ENCODE measurements at places on chromosomes 12 and 14.

DNA sequence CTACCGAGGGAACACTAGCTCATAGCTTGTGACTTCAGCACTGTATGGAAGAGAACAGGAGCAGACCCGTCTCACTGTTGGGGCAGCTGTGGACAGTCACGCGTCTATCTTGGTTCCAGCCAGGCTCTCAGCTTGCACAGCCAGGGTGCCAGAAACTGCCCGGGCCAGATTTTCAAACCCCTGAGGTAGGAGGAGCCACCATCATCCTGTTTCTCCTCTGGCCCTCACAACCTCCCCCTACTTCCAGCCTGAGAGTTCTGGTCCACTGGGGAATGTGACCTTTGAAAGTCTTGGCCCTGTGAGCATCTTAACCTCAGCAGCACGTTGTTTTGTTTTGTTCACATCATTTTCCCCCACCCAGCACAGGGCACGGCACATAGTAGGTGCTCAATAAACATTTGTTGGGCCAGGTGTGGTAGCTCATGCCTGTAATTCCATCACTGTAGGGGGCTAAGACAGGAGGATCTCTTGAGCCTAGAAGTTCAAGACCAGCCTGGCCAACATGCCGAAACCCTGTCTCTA lies 50.4 kb downstream of the PSMA6 start:
- no peak for DNase-seq

DNA sequence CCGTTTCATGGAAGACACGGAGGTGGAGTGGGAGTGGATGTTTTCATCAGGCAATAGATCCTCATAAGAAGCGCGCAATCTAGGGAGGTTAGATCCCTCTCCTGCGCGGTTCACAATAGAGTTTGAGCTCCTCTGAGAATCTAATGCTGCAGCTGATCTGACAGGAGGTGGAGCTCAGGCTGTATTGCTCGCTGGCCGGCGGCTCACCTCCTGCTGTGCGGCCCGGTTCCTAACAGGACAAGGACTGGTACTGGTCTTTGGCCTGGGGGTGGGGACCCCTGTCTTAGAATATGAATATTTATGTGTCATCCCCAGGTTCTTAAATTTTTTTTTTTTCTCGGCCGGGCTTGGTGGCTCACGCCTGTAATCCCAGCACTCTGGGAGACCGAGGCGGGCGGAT lies 36.7 kb downstream of the PRICKLE1 start:
- no peak for DNase-seq

- DNase-seq = no peak
Measured at GRCh38 chr14:41642367-41642766, 35.7 kb downstream of the LRFN5 start.

GRCh38 chr12:105214670-105215375 lies 21.2 kb downstream of the APPL2 start:
- DNase-seq = no peak

DNA sequence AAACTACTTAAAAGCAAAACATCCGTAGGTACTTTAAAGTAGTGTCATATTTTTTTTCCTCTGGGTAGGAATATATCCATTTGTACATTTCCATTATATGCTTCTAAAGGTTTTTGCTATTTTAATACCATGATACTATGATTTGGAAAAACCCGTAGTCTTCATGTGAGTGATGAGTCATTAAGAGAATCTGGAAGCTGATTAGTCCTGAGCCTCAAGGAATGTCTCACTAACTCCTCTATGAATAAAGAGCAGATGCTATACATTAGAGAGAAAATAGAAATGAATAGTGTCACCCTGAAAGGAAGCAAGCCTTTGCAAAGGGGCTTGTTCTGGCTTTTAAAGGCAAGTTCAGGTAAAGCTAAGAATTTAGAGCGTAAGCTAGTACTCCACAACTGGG lies 432.1 kb downstream of the CCDC91 start:
- no peak for DNase-seq

DNA sequence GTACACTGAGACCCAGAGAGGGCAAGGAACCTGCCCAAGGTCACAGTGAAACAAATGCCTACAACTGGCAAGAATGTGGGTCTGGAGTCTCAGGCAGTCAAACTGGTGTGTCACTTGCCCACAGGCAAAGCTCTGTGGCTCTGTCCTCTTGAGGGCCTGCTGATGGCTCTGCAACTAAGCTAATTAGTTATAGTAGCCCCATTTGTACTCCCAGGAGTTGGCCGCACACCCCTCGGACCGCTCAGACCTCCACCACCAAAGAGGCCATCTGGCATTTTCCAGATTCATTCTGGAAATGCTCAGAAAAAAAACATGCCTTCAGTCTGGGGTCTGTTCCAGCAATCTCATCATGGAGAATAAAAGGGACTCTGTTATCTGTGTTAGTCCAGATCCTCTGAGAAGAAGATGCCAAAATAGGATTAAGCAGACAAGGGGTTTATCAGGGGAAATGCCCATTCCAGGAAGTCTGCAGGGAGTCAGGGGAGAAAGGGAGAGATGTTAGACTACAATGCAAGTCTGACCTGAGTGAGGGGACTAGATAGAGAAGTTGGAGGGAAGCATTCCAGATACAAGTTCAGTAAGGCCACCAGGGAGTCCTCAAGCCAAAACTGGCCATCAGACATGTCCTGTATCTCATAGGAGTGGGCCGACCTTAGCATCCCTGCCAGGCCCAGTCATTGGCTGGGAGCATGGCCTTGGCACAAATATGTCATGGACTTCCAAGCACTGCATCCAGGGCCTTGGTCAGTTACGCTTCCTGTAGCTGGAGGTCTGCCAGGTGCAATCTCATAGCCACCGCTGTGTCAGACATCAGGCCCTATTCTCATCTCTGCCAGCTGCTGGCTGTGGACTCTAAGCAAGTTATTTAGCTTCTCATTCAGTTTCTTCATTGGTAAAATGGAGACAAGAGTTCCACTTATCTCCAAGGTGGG lies 15.4 kb upstream of the OAS1 start:
- no peak for DNase-seq

All from GM19239 (cell line).